ENCODE measurements at places on chromosomes 11 and 22. TPM values are rescaled to one million over a fixed set of nuclear protein-coding genes. Genes with fewer than 3 reads are reported as not detected.

AIFM3 gene
- total RNA-seq: 0.43 TPM

NPAS4 gene
- total RNA-seq: 0.32 TPM

DNA sequence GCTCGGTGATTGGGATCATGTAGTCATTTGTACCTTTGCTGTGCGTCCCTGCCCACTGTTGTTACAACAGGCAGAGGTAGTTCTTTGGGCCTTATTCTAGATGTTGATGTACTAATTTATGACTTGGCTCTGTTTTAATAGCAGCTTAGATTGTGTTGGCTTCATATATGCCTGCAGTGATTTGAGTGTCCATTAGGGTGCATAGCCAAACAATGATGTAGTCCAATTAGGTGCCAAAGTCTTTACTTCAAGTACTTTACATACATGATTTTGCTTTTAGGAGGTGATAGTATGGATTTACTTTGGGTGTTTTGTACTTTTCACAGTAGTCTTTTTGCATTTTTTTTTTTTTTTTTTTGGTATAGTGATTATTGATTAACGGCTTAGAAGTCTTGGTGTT lies 46.4 kb downstream of the PPP6R3 start:
- DNase-seq: no peak

DNA sequence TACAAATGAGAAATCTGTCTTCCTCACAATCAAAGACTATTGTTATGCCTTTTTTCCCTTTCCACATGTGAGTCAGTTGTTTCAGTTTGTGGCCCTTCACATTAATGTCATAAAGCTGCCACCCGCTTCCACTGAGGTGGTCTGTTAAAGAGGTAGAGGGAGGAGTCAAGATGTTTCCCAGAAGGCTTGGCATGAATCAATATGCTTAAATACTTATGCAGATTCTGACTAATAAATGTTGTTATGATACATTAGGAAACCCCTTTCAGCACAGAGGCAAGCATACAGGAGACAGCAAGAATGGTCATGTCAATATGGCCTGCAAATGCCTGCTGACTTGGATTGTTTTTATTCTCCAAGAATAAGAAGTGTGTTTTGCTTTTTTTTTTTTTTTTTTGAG lies 6.5 kb downstream of the RTN3 start:
- no peak for DNase-seq

DNA sequence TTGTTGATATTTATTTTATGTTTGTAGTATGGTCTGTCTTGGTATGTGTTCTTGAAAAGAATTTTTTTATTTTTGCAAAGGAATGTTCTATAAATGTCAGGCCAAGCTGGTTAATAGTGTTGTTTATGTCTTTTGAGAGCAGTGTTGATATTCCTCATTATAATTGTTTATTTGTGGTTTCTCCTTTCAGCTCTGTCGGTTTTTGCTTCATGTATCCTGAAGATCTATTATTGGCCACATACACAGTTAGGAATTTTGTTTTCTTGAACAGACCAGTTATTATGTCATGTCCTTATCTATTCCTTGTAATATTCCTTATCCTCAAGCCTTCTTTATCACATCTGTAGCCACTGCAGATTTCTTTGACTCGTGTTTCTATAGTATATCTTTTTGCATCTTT lies 56.5 kb downstream of the PDHX start:
- peak; percentile 97 for DNase-seq

DNA sequence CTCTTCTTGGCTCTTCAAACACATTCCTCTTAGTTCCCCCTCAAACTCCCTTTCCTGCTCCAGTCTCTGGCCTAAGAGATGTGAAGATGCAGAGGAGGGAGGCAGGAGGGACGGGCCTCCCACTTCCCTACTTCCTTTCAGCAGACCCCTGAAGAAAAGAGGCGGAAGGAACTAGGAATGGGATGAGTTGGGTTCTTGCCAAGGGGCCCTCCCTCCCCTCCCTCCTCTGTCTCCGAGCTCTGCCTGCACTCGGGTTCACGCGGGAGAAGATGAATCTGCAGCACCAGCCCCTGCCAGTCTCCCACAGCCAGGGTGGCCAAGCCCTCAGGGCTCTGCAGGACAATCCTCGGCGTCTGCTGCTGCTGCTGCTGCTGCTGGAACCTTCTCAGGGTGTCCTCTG lies 24.3 kb upstream of the PKNOX2 start:
- DNase-seq: no peak

- no peak for DNase-seq
Observed at GRCh38 chr22:45262931-45263462, 21.8 kb upstream of the UPK3A start.

- no peak for DNase-seq
Observed at GRCh38 chr22:30372915-30373314, 14.3 kb downstream of the RNF215 start.

DNA sequence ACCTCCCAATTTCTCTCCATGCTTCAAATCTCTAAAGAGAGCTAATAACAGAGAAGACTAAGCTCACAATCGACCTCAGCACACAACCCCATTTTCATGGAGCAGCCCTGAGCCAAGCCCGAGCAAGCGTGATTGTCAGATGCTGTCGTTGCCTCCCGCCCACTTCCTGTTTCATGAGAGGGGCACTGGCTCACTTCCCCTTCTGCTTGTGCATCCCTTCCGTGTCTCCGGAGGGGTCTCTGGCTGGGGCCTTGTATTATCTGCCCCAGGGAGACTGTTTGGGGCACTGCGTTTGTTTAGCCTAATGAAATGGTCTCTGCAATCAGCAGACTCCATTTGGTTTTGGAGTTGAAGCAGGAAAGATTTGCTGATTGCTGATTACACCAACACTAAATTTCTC lies 181.3 kb upstream of the SEZ6L start:
- no peak for DNase-seq

GRCh38 chr11:129896062-129896461 lies 684 bp upstream of the NFRKB start:
- peak; percentile 2 for DNase-seq

GRCh38 chr22:23086787-23087186 lies 16.5 kb downstream of the GNAZ start:
- DNase-seq: no peak

- no peak for DNase-seq
Observed at GRCh38 chr11:46912526-46913150, 5.7 kb downstream of the LRP4 start.

Measured in fibroblast of villous mesenchyme (primary cell).